ENCODE measurements at places on chromosomes 2 and 18.

GRCh38 chr2:42115588-42115987 lies 53.6 kb upstream of the EML4 start:
- DNase-seq, result no peak

- DNase-seq, result no peak
These were observed 90.9 kb downstream of the CAPN13 start for GRCh38 chr2:30716123-30716900.

- no peak for DNase-seq
These were observed 327.0 kb upstream of the HS6ST1 start for GRCh38 chr2:128645631-128646030.

DNA sequence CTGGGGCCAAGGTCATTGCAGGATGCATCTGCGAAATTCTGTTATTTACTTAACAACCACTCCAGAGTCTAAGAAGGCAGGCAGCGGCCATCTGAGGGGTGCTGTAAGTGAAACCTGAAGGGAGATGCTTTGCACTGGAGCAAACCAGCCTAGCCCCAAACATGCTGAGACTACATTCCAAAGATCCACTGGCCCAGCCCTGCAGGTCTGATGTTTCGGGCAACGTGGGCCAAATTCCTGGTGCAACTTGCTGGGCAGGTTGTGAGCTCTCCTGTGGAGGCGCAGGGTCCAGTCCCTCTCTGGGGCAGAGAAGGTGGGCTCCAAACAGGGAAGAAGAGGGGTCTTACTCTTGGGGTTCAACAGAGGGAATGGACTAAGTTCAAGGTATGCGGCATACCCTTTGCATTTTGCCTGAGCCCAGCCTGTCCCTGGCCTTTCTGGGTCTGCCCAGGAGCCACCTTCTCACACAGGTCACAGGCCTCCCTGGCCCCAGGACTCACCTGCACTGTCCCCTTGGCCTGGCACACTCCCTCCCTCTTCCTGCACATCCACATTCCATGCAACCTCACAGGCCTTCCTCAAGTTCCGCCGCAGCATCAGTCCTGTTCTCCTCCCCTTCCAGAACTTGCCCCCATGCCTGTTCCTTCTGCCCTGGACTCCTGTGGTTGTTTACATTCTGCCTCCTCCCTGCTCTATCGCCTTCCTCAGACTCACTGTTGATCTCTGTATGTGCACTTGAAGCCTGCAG lies 5.1 kb upstream of the MAL start:
- DNase-seq, result no peak

- DNase-seq, result no peak
These were observed 55.0 kb upstream of the APCDD1 start for GRCh38 chr18:10399465-10399864.

GRCh38 chr2:240960971-240961876 lies 37.2 kb upstream of the SNED1 start:
- peak; percentile 61 for DNase-seq

- DNase-seq, result no peak
These were observed 138.9 kb downstream of the SLC39A10 start for GRCh38 chr2:195795879-195796278.

- no peak for DNase-seq
These were observed 133.7 kb upstream of the MEIS1 start for GRCh38 chr2:66301022-66301766.

DNA sequence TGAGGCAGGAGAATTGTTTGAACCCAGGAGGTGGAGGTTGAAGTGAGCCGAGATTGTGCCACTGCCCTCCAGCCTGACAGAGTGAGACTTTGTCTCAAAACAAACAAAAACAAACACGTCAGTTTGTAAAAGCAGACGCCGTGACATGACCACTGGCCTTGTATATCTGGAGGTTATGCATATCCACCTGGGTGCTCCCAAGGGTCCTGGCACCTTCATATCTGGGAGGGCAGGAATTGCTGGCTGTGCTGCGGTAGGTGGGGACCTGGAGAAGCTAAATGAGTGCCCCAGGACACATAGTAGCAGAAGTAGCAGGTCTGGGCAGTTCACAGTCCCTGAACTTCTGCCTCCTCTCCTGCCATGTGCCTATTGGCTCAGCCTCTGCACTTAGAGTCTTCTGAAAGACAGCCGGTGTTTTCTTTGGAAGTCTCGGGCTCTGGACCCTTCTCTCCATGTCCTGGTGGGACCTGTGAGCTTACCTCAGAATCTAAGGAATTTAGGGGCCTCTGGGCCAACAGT lies 30.9 kb upstream of the IL1R2 start:
- DNase-seq, result no peak

DNA sequence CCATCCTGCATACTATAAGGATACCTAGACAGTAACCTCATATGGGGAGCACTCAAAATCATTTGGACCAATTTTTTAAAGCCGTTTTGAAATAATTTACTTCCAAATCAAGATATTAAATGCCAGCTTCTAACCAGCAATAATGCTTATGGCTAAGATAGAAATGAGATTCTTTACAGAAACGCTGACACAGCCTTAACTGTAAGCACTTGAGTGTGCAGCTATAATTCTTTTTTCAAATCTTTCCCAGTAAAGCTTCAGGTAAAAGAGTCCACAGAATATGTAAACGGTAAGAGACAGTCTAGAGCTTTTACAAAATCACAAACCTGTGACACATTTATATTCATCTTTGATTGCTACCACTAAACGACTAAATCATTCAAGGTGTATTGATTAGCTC lies 4.5 kb downstream of the NXPH2 start:
- no peak for DNase-seq

DNA sequence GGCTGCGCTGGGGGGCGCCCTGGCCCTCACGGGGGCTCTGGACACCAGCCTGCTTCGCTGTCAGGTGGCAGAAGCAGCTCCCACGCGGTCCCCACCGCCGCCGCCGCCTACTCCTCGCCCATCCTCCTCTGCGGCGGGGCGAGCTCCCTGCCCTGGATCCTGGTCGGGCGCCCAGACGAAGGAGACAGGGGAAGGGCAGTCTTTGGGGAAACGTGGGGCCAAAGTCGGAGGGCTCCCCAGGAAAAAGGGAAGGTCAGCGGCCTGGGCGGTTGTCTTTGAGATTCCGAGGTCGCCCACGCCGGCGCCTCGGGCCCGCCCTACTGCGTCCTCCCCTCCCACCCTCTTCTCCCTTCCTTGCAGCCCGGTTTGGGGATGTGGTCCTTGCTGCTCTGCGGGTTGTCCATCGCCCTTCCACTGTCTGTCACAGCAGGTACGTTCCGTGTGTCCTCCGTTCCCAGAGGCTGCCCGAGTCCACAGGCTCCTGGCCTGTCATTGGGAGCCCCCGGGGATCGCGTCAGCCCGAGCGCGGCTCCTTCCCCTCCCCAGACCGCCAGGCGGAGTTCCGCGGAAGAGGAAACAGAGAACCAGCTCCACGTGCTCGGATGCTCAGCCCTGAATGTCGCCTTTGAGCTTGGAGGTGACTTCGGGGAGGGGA lies 800 bp downstream of the IL1RL2 start:
- peak; percentile 61 for DNase-seq

GRCh38 chr2:101473591-101473910 lies 1.4 kb downstream of the RFX8 start:
- DNase-seq, result peak; percentile 77

DNA sequence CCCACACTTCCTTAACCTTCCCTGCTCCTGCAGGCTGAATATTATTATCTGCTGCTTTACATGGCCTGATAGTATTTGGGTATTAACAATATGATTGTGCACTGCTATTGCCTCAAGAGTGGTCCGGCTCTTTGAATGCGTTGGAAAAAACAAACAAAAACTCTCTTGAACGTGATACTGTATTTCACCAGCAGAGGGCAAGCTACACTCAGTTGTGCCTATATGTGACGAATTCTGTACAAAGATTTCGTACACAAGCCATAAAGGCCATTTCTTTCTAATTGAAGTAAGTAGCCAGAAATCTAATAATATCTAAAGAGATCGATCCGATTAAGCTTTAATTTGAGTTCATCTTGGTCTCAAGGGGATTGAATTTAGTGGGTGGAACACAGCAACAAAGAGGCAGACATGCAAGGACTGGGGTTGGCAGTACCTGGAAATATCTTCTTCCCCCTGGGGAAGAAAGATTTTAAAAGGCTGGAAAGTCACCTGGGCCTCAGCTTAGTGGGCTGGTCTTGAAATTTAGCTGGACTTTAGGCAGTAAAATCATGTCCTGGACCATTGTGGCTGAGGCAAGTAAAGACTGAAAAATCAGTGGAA lies 49.3 kb upstream of the RAB6D start:
- peak; percentile 71 for DNase-seq

All from cardiac fibroblast (primary cell).